ENCODE measurements at places on chromosomes 13 and 19.

DNA sequence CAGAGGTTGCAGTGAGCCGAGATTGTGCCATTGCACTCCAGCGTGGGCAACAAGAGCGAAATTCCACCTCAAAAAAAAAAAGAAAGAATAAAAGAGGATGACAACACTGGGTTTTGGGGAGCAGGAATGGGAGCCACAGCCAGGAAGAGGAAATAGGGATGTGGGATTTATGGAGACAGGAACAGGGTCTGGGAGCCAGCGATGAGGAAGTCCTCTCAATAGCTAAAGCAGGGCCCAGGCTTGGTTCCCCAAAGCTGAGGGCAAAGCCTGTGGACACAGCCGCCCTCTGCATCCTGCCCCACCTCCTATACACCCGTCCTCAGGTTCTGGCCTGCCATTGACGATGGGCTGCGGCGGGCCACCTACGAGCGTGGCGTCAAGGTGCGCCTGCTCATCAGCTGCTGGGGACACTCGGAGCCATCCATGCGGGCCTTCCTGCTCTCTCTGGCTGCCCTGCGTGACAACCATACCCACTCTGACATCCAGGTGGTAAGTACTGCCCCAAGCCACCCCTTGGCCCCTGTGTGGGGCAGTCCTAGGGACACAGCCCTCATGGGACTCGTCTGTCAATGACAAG is 13.6 kb downstream of the HIPK4 start:
- DNase-seq: no peak

DNA sequence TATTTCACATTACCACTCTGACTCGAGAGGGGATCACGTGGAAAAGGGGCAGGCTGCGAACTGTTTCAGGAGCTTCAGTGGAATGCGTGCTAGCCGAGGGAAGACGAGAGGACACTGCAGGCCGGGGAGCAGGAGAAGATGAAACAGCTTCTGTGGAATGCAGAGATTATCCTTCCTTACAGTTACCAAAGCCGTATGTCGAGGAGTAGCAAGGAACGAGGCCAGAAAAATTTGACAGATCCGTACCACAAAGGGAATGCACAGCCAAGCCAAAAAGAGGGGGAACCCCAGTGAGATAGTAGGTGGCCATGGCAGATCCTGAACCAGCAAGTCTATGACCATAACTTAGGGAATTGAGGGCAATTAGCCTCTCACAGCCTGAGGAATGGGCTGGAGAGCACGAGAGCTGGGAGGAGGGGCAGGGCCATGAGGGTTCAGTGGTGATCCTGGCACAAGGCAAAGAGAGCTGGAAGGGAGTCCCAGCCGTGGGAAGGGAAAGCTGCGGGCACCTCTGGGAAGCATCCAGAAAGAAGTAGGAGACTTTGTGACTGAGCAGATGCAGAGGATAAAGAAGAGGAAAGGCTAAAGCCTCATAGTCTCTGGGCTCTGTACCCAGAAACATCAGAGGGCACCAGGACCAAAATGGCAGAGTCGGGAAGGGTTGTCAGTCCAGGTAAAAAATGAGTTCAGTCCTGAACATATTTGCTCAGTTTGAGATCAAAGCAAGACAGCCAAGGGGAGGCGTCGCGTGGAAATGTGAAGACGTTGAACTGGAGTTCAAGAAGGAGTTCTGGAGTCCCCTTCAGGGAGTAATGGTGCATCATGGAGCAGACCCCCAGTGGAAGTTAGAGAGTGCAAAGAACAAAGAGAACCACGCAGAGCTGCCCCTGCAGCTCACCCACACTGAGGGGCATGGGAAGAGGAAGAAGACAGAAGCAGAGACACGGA is 5.1 kb downstream of the COL4A1 start:
- no peak for DNase-seq

- no peak for DNase-seq
Measured at GRCh38 chr19:55041627-55042343, 3.7 kb upstream of the GP6 start.

DNA sequence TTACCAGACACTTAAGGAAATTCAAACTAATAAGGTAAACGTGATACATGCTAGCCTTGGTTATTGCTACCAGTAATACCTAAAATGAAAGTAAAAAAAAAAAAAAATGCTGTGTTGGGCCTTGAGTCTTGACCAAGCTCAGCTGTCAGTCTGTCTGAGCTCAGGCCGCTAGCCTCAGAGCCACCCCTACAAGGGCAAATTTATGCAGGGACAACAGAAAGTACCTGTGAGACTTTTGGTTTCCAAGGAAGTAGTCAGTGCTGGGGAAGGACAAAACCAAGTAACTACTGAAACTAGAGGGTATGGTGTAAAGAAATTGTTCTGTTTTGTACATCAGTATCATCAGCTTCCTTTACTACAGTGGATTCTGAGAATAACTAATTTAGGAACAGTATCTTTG is 134.3 kb upstream of the SLITRK5 start:
- DNase-seq: no peak

GRCh38 chr13:110881839-110882627 is 32.8 kb downstream of the ANKRD10 start:
- DNase-seq: no peak

GRCh38 chr19:57302020-57302465 is 18.2 kb upstream of the ZNF543 start:
- DNase-seq: peak; percentile 91

- no peak for DNase-seq
Measured at GRCh38 chr19:10086591-10087192, 575 bp downstream of the SHFL start.

DNA sequence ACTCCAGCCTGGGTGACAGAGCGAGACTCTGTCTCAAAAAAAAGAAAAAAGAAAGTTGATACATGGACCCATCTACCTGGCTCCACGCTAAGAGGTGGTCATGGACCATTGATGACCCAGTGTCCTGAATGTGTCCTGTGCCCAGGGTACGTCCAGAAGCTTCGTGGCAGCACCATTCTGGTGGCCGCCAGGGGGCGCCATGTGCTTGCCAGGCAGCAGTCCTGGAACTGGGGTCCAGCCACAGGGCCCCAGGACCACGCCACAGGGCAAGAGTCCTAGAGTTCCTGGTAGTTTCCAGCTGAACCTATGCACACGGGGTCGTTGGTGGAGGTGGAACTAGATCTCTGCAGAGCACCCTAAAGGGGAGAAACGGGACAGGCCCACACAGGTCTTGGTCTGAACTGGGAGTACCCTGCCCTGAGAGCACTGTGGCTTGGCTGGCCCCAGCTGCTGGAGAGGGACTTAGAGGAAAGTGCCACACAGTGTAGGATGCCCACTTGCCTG is 19.9 kb upstream of the FBXO27 start:
- no peak for DNase-seq

- DNase-seq: no peak
Measured at GRCh38 chr13:25378528-25378927, 6.8 kb downstream of the ATP8A2 start.

DNA sequence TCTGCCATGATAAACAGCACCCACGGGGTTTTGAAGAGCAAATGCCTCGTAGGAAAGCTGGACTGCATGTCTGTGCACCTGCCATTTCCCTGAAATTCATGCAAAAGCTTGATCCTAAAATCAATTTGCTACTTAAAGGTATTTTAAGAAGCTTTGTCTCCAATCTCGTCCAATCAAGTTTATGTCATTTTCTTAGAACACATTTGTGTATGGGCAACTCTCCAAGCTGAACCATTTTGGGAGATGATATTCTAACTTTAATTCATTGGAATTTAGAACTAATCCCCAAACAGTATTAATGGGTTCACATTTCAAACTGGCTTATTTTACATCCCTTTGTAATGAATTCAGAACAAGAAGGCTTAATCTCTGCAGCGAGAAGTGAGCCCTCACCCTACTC is 822 bp downstream of the ADPRHL1 start:
- DNase-seq: no peak

DNA sequence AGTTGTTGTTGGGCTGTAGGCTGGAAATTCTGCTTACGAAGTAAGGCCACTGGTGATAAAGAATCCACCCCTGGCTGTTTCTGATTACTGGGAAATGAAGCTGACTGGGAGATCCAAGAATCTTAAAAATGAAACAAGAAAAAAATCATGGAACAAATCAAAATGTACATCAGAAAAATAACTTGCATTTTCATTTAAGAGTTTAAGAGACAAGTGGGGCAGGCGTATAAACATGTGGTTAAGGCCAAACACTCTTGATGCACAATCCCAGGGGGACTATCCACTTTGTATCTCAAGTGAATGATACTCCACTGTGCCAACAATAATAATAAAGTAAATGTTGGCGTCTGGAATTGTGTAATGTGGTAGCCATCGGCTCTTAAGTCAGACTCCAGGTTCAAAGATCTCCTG is 24.6 kb downstream of the ZMYM5 start:
- no peak for DNase-seq

Measured in RWPE1 (cell line).